MV-4-11 (cell line): ENCODE measurements at places on chromosomes 12 and 14.

DNA sequence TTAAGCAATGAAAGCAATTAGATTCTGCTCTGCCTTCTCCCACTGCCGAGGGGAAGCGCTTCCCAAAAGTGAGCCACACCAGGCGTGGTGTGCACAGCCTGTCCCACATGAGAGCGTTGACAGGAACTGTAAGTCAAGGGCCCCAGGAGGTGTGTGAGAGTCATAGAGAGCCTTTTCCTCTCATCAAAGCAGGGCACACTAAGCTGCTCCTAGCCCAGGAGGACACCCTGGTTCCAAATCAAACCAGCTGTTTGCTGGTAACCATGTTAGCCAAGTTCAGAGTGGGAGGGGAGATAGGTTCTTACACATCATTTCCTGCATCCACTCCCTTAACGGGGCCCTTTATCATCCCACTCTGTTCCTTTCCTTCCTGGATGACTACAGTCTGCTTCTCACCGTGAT, 98.3 kb downstream of the SPTSSA start:
- no peak for DNase-seq

GRCh38 chr12:1474041-1474573, 120.3 kb downstream of the FBXL14 start:
- DNase-seq: peak; percentile 93

- no peak for DNase-seq
Observed at GRCh38 chr12:112176321-112177010, 51.1 kb downstream of the TRAFD1 start.

- DNase-seq: peak; percentile 60
Observed at GRCh38 chr14:104680806-104681688, 8.4 kb upstream of the INF2 start.

- DNase-seq: no peak
Observed at GRCh38 chr12:128581321-128581761, 242.4 kb downstream of the SLC15A4 start.

GRCh38 chr14:68458840-68459469, 333.9 kb downstream of the ZFP36L1 start:
- DNase-seq: no peak

DNA sequence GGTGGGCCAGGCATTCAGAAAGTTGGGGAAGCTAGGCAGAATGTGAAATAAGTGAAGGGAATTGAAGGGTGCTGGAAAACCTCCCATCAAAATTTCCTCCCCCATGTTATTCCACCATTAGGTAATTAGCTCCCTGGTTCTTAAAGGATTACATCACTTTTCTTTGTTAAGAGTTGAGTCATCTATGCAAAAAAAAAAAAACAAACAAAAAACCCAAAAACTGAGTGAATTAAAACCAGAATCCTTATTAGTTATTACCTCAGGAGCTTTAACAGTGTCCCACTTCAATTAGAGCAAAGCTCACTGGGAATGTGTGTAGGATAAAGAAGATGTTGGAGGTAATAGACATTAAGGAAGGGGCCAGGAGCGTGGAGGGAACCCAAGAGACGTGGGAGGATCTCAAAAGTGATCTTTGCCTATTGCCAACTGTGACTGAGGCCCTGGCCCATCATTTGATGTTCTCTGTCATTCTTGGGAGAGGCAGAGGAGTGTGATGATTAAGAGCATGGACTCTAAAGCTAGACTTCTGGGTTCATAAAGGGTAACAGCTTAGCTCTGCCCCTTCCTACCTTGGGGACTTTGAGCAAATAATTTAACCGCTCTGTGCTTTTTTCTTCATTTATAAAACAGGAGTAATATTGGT, 364.7 kb downstream of the APAF1 start:
- no peak for DNase-seq

GRCh38 chr12:16198884-16199283, 78.6 kb downstream of the SLC15A5 start:
- peak; percentile 84 for DNase-seq

DNA sequence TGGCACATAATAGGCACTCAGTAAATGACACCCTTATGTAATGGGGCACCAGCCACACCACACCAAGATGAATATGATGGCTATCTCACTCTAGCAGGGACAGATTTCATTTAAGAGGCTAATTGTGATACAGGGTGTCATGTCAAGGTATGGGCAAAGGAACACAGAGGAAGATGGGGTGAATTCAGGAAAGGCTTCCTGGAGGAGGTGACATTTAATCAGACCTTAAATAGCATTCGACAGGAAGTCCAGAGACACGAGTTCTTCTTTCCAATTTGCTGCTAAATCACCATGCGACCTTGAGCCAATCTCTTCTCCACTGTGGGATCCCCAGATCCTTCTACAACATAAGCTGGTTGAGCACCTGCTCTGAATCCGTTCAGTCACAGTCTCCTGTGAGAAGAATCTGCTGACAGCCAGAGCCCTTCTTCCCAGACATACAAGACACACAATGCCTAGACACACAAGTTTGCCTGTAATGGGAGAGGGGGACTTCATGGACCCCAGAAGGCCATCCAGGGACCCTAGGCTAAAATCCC, 1.5 kb upstream of the DTX1 start:
- DNase-seq: no peak

DNA sequence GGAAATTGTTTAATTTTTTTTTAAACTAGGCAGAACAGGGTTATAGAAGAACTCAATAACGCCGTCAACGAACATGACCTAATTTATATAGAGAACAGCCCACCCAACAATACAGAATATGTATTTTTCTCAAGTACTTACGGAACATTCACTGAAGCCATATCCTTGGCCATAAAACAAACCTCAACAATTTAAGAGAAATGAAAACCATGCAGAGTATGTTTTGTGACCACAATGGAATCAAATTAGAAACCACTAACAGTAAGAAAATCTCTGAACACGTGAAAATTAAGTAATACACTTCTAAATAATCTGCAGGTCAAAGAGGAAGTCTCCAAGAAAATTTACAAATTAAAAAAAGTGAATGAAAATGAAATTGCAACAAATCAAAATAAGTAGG, 9.4 kb downstream of the SART3 start:
- DNase-seq: peak; percentile 71

- DNase-seq: no peak
Observed at GRCh38 chr14:58912799-58913432, 275.2 kb downstream of the DACT1 start.

- DNase-seq: peak; percentile 55
Observed at GRCh38 chr12:9064201-9064814, 51.4 kb downstream of the A2M start.

- no peak for DNase-seq
Observed at GRCh38 chr12:122963941-122964265, 2.4 kb downstream of the ABCB9 start.

- no peak for DNase-seq
Observed at GRCh38 chr12:18591473-18591872, 146.3 kb downstream of the PLCZ1 start.

GRCh38 chr14:77124345-77125280, 17.0 kb downstream of the ZDHHC22 start:
- peak; percentile 15 for DNase-seq

- peak; percentile 55 for DNase-seq
Observed at GRCh38 chr14:72701605-72702004, 192.3 kb downstream of the DPF3 start.

DNA sequence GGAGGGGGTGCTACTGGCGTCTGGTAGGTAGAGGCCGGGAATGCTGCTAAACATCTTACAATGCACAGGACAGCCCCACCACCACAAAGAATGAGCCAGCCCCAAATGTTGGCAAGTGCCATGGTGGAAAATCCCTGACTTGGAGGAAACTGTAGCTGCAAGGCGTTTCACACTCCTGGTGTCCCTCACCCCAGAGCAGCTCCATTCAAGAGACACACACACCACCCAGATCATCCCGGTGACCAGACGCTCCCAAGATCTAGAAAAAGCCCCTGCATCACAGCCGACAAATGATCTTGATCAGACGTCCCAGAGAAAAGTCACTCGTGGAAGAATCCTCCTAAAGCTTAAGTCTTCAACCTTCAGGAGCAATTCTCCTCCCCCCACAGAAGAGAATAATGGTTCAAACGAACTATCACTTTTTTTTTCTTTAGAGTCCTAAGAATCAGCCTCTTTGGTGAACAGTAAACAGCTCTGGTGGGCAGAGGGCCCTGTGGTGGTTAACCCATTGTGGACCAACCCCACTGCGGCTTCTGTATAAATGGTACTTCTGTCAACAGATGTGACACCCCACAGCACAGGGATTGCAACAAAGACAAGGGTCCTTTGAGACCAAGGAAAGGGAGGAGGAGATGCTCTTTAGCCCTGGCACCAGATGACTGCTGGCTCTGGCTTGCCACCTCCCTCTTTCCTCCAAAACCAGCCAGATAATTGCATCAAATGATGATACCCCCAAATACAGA, 2.7 kb downstream of the GLTP start:
- DNase-seq: no peak

GRCh38 chr12:53670308-53670707, 5.6 kb downstream of the ATP5MC2 start:
- no peak for DNase-seq

- DNase-seq: no peak
Observed at GRCh38 chr12:73863546-73863945, 674.1 kb upstream of the ATXN7L3B start.

DNA sequence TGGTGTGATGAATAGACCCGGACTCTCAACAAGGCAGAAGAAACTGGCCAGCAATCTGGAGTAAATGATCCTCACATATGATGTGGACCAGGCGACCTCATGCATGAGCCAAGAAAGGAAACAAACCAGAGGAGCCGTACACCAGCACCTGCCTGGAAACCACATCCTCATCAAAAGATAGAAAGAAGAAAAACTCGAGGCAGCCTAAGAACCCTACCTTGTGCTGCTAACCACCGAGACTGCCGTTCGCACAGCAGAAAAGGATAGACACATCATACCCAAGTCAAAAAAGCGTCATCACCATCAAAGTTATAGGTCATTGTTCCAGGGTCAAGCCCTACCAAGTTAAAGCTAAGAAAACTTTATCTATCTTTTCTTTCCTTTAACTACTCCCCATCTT, 66.7 kb downstream of the RESF1 start:
- no peak for DNase-seq

GRCh38 chr12:107320033-107320928, 226.9 kb upstream of the CRY1 start:
- DNase-seq: no peak

GRCh38 chr12:18284386-18284785, 23.1 kb downstream of the PIK3C2G start:
- no peak for DNase-seq

DNA sequence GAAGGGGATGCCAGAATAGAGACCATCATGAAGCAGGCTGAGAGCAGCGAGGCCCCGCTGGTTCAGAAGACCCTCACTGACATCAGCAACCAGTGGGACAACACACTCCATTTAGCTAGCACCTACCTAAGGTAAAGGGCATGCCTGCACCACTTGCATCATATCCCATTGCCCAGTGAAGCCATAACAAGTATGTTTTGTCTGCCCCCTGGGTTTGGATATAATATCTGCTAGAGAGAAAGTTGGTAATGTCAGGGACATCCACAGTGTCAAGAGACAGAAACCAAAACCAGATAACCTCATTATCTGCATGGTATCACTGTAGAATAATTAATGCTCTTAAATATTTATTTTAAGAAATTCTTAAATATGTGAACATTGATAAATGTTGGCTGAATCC, 173.8 kb downstream of the SYNE2 start:
- DNase-seq: no peak

DNA sequence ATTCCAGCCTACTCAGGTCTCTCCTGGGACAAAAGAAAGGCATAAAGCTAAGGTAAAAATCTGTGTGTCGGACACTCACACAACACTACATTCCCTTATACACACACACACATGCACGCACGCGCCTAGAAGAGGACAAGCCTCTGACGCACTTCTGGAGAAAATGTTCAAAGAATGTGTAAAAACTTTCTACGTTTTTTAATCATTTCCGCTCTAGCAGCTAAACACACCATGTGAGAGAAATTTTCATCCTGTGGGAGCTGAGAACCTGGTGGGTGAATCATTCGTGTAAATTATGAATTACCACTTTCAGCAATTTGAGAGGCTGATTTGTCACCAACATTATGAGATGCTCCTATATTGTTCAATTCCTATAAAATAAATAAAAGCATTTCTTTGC, 494.5 kb downstream of the TMEM132D start:
- no peak for DNase-seq

GRCh38 chr14:54582334-54582733, 15.4 kb downstream of the SAMD4A start:
- no peak for DNase-seq

DNA sequence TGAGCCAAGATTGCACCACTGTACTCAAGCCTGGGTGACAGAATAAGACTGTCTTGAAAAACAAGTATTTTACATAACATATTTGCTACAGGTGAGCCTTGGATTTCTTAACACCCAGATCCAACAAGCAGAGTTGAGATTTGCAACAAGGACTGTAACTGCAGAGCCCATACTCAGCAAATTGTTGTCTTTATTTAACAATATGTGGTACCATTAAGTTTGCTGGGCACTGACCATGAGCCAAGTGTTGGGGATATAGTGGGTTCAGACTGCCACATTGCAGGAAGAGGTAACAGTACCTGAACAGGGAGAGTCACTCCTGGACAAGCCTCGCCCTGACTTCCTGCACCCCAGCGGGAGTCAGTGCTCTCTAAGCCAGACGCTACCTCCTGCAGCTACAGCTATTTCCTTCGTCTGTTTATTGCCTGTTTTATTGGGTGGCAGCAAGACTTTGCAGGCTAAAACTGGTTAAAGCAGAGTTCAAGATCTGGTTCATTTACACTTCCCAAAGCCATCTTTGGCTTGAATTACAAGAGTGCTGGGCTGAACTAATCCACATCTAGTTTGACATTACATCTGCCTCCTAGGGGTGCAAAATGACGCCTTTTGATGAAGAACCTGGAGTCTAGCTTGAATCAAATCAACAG, 12.5 kb downstream of the AHSA1 start:
- no peak for DNase-seq

DNA sequence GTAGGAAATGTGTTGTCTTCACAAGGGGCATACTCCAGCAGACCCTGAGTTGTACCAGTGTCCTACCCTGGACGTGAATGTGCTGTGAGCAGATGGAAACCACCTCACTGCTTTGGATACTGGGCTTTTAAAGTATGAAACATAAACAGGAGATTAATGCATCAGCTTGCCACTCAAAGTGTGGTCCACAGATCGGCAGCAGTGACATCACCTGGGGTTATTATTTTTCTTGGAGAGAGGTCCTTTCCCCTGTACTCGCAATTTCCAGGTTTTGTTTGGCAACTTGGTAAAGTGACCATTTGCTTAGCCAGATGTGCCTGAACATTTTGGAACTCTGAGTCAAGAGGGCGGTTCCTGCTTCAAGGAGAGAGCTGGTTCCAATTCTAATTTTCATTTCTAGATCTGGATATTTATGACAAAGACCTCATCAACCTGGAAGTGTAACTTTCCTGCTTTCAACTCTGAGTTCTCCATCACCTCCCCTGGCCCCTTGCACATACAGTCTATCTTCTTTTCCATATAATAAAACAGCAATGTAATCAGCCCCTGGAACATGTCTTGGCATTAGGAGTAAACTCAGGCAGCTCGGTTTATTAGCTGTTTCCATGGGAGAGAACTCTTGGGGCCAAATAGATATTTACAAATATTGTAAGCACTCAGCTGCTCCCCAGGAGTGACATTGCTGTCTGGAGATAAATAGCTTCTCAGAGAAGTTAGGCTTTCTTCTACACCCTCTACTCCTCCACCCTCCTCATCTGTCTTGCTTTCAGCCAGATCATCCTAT, 237.0 kb upstream of the TBX3 start:
- no peak for DNase-seq
